Chondrocyte (in vitro differentiated cells): ENCODE measurements at places on chromosomes 1 and 21. TPM values are rescaled to one million over a fixed set of nuclear protein-coding genes. Genes with fewer than 3 reads are reported as not detected.

LYPD8 gene
- total RNA-seq, result not detected in 3 replicates

DNA sequence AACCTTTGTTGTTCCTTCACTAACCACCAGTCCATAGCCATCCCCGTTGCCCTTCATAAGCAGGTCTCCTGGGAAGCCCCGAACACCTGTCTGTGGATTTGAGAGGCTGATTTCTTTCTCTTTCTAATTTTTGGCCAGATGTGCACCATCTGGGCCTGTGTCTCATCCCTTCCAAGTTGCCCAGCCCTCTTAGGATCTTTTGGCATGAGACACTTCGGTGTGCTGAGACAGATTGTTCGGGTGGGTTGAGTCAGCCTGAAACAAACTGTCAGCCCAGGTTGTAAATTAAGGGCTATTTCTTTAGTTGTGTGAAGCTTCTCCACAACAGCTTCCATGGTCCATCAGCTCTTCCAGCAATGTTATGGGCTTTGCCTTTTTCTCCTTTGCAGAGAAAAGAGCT lies 1.4 kb upstream of the DNAJC11 start:
- DNase-seq, result no peak

ITLN2 gene
- total RNA-seq, result not detected in 3 replicates

SLC30A2 gene
- 0.12 TPM in 1 of 3 replicates, not detected in the others for total RNA-seq

GRCh38 chr1:64236541-64236954 lies 33.1 kb downstream of the UBE2U start:
- no peak for DNase-seq

FAM163A gene
- total RNA-seq, result not detected in 3 replicates

- no peak for DNase-seq
Measured at GRCh38 chr1:19776287-19776686, 23.4 kb downstream of the TMCO4 start.

GRCh38 chr1:2215909-2216766 lies 12.0 kb upstream of the SKI start:
- no peak for DNase-seq

DHDDS gene
- 67.1 to 89.2 TPM (median 78.3 TPM) in 3 replicates for total RNA-seq

DNA sequence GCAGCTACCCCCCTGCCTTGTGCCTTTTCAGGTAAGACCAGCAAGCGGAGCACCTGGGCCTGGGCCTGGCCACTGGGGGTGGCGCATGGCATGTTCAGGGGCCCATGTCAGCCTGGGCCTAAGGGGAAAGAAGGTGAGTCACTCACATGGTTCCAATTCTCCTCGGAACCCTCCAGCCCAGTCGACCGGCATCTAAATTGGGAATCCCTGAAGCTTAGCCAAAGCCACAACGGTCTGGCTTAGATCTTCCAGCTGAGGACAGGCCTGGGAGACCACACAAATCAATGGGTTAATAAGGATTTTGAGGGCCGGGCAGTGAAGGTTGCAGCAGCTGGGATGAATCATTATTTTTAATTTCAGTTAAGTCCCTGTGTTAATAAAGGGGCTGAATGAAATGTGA lies 145.1 kb upstream of the SMYD2 start:
- no peak for DNase-seq
